ENCODE measurements at places on chromosomes 4 and X.

GRCh38 chrX:2374086-2374485 is 126.7 kb downstream of the DHRSX start:
- no peak for DNase-seq

- DNase-seq, result no peak
These were observed 414.8 kb downstream of the OPHN1 start for GRCh38 chrX:68018248-68019203.

DNA sequence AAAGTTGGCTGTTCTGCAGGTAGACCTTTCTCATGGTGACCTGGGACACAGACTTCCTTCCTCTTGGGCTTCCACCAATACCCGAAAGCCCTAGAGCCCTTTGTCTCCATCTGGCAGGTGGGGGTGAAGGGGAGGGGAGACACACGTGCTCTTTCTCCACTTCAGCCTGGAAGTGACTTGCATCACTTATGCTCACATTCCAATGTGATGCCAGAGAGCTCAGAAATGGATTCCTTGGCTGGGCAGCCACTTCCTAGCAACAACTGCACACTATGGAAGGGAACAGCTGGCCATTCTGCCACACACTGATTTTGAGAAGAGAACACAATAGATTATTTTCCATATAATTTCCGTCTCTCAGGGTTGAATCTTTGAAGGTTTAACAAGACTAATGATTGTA is 36.3 kb downstream of the C4orf51 start:
- DNase-seq, result no peak

DNA sequence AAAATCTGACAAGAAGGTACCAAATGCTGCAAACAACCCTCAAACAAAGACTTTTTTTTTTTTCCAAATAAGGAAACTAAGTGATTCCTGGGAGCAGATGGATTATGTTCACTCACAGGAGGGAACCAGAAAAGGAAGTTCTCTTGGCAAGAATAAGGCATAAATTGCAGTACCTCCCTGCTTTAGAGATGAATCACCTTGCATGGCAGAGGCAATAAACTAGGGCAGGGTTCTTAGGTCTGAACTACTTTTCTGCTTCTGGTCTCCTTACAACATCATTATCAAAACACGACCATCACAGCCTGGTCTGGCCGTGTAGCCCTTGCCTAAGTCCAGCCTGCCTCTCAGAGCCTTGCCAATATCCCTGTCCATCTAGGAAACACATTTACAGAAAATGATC is 6.3 kb downstream of the TMEM31 start:
- DNase-seq, result no peak

DNA sequence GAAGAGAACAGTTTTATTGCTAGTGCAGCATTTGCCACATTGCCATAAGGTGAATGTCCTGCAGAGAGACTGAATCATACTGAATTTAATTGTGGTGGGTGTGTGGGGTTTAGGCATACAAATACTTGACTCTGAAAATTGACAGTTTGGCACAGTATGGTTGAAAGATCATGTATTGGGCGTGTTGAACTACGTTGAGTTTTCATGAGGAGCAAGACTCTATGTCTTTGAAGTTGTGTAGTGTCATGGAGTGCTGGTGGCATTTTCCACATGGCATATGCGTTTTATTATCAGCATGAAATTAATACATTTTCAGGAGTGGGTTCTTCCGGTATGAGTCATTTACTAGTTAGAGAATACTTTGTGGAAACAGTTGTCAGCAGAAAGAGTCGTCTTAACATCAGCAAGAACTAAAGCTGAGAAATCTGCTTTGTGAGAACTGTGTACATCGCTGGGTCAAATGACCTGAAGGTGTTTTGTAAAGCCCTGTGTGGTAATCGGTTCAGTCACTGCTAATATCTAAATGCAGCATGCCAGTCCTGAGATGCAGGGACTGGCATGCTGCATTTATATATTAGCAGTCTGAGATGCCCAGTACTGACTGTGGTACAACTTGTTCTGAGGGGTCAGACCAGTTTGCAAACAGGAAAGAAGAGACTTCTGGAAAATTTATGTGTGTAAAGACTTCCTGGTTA is 50.3 kb downstream of the ARHGAP10 start:
- DNase-seq, result no peak

DNA sequence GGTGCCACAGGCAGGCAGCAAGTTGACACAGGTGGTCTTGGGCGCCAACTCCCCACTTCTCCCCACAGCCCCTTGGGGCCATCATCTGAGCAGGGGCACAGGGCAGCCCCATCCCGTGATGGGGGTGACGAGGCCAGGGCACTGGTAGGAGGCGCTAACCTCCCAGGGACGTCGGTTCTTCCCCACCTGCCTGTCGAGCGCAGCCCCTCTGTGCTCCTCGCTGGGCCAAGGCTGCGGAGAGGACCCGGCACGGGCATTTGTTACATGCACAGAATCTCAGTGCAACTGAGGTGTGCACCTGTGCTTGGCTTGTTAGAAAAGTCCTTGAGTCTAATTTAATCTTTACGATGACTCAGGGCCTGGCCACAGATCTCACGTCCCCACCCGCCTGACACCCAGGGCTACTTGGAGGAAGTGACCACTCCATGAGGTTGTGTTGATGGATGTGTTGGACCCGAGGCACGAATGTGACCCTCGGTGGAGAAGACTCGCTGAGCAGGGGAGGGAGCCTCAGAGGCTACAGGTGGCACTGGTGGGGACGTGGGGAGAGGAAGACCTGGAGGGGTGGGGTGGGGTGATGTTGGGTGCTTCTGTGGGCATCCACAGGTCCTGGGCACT is 3.1 kb upstream of the SH3TC1 start:
- DNase-seq, result no peak

- DNase-seq, result no peak
These were observed 45.7 kb downstream of the MANBA start for GRCh38 chr4:102715057-102715456.

GRCh38 chr4:8391972-8392371 is 48.6 kb downstream of the ACOX3 start:
- DNase-seq, result no peak

DNA sequence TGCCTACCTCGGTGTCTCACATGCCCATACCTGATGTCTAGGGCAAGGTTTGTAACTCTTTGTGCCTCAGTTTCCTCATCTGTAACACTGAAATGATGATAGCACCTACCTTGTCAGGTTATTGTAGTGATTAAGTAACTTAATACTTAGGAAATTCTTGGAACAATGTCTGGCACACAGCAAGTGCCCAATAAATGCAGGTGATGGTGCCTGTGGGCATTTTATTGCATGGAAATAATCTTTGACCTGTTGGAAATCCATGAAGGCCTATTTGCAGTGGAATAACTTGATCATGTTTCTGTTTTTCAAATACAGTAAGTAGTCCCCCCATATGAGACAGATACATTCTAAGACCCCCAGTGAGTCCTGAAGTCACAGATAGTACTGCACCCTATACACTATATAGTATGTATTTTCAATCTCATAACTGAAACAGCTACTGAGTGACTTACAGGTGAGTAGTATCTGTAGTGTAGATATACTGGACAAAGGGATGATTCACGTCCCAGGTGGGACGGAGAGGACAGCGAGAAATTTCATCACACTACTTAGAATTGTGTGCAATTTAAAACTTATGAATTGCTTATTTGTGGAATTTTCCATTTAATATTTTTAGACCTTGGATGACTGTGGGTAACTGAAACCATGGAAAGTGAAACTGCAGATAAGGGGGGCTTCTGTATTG is 42.1 kb downstream of the AFF1 start:
- DNase-seq, result no peak

DNA sequence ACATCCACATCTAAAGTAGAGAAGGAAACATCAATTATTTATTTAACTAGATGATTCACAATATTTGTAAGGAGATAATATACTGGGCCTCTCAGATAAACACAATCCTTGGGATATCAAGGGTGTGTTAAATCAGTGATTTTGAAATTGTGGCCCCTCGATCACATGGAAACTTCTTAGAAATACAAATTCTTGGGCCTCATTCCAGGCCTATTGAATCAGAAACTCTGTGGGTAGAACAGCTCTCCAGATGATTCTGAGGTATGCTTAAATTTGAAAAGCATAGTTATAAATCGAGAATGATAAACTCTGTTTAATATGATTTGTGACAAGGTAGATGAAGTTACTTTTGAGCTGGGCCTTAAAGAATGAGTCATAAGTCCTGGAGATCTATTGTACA is 64.3 kb upstream of the GPR174 start:
- no peak for DNase-seq

DNA sequence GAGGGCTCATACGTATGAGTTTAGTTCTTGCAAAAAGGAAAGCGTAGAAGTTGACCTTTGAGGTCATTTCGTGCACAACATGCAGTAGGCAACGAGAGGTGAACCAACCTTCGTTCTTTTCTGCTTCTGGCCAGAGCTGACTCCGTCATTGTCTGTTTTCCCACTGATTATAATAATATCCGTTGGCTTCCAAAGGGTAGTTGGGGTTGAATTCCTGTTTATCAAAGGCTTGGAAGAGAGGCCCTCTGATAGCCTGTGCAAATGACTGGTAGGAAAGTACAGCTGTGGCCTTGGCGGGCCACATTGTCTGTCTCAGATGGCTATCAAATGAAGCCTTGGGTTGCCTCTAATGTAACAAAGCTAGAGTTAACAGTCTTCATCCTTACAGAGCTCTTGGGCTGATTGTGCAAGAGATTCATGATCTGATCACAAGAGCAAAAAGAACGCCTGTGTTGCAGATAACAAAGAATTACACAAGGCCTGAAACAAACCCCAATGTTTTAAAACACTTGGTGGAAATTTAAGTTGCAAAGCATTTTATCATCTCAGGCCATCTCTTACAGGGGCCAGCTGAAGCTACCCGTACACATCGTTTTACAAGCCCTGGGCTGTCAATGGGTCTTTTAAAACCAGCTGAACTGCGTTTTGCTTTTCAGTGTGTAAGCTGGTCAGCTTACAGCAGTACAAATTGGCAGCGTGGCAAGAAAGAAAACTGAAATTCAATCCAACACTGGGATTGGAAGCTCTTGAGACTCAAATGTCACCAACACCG is 46.1 kb upstream of the FAM9C start:
- no peak for DNase-seq

DNA sequence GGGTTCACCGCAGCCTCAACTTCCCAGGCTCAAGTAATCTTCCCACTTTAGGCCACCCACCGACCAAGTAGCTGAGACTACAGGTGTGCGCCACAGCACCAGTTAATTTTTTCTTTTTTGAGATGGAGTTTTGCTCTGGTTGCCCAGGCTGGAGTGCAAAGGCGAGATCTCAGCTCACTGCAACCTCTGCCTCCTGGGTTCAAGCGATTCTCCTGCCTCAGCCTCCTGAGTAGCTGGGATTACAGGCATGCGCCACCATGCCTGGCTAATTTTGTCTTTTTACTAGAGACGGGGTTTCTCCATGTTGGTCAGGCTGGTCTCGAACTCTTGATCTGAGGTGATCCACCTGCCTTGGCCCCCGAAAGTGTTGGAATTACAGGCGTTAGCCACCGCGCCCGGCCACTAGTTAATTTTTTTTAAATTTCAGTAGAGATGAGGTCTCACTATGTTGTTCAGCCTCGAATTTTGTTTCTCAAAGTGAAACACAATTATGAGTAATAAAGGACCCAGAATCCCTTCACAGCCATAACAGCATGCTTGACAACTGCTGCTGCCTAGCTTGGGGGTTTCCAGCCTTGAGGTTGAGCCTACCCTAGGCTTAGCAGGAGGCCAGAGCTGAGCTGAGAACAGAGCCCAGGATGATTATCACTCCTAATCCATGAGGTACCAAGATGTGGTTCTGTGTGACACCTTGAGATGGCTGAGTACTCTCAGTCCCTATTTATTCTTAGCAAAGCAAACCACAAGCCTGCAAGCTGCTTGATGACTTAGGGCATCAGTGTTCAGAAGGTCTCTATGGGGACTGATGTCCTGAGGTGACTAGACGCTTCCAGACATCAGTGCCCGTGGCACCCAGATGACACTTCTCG is 41.6 kb upstream of the NKRF start:
- DNase-seq, result peak; percentile 40

All from T-helper 9 cell (primary cell).